D721Med (cell line): ENCODE measurements at places on chromosomes 5 and 9.

DNA sequence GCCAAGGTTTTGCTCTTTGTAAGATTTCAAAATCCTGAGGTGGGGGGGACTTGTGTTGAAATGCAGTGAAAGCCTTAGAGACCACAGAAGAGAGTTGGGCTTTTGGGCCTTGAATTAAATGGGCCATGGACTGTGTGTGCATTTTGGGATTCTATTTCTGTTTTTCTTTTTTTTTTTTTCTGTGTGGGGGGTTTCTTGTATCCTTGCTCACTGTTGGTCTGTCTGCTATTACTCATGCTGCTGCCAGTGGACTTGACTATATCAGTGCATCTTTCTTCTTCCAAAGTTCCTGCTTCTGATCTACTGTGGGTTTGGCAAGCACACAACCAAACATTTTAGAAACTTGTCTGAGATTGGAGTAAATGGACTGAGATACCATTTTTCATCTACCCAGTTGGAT is 344.9 kb downstream of the ARL15 start:
- DNase-seq = no peak

- DNase-seq = no peak
Measured at GRCh38 chr9:115006660-115007059, 76.3 kb upstream of the TNFSF8 start.

- DNase-seq = no peak
Measured at GRCh38 chr5:15236911-15237508, 263.0 kb upstream of the FBXL7 start.

DNA sequence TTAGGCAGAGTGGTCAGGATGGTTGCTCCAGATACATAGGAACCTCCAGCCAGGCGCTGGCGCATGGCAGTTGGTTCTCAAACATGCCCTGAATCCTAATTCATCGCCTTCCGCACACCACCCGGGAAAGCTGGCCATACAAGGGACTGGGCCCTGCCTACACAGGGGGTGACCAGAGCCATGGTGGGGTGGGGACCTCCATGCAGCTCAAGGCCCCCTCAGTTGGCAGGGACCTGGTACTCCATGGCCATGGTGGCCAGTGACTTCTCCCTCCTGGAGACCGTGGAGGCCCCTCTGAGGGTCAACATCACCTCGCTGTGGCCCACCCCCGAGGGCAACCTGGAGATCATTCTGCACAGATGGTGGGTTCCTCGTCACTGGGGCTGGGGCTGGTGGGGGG is 26.8 kb downstream of the PAEP start:
- no peak for DNase-seq

DNA sequence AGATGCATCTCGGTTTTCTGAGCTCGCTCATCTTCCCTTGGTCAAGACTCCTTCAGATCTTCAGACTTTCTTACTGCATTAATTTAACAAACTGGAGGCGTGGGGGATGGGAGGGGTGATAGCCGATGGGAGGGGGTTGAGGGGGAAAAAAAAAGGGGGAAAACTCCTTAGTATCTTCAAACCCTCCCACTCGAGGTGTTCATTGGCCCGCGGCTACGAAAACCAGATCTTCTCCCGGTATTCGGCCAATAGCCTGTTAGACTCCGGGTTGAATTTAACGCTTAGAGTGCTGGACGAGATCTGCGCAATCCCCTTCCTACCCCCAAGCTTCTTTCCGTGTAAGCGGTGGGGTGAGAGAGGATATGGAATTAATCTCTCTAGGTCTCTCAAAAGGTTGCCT is 689 bp upstream of the GLRA1 start:
- no peak for DNase-seq

DNA sequence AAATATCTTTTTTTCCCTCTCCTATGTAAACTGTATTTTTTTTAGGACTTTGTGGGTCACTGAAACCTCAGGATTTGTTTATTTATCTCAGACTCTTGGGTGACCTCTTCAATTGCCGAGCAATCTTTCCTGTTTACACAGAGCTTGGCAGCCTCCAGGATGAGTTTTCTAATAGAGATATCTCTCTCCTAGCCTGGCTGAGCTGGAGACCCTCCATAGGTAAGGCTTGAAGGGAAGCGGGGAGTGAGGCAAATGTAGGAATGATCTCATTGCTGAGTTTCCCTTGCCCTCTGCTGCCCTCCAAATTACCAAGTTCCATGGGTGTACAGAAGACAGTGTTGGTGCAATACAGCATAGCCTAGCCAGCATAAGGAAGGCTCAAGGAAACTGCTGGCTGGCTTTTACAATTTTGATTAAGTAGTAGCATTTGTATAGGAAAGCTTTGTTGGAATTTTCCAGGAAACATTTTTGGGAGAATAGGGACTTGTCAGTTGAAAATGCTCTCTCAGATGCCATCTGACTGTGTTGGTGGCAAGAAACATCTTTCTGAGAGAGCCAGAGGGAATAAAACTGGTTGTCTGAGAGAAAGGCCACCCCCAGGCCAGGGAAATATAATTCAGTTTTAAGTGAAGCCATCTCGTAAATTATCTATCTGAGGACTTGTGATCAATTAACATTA is 116.0 kb downstream of the NMUR2 start:
- DNase-seq = no peak

GRCh38 chr5:116626945-116627679 is 52.5 kb upstream of the SEMA6A start:
- no peak for DNase-seq

DNA sequence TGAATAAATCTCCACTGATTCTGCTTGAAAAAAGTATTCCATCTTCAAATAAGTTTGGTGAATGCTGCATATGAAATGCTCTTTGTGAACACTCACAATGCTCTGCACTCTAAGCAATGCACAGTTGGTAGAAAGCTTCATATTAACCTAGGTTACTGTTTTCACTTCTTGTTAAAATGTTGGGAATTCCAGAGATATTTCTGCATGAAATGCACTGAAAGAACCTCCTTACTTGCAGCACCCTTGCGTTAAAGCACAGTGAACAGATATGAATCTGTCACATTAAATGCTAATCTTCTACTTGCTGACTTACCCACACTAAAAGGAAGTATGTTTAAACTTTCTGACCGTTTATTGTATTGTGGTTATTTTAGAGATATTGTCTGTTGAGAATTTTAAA is 584.1 kb upstream of the NUDT12 start:
- DNase-seq = no peak

GRCh38 chr9:125931211-125931610 is 184.0 kb downstream of the PBX3 start:
- no peak for DNase-seq

DNA sequence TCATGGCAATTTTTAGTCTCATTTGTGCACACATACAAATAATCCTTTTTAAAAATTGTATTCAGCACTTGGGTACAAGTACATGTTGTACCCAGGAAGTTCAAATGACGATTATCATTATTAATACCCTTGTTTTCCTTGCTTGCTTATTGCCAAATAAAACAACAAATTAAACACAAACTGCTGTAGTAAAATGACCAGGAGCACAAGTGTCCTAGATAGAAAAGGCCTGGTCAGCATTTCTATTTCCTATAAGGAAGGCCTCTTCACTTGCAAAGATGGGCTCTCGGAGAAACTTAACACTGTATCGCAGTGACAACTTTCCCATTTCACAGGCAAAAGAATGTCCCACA is 34.7 kb upstream of the PLPP1 start:
- DNase-seq = no peak

- no peak for DNase-seq
Measured at GRCh38 chr9:135611142-135611874, 28.0 kb downstream of the GLT6D1 start.

- no peak for DNase-seq
Measured at GRCh38 chr5:73727470-73727869, 101.5 kb downstream of the ARHGEF28 start.

GRCh38 chr9:133546287-133546680 is 11.8 kb downstream of the ADAMTSL2 start:
- no peak for DNase-seq
